NCI-H2081 treated with DMSO at 0.1 percent for 48 hours (cell line): ENCODE measurements at places on chromosomes 2 and 18.

GRCh38 chr18:30358555-30358954, 684.0 kb downstream of the DSC3 start:
- DNase-seq = no peak

DNA sequence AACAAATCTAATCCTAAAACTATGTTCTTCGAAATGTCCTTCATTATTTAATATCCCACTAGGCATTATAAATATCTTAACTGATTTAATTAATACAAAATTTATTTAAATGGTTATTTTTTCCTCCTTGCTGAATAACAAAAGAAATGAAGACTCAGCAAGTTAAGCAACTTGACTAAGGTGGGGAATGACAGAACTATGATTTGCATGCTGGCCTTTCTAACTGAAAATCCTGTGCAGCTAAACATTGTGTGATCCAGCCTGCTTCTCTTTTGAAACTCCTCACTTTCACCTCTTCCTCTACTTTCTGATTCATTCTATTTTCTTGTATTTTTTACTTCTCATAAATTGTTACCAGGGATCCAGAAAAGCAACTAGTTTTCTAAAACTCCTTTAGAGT, 132.0 kb downstream of the CALCRL start:
- no peak for DNase-seq

- DNase-seq = no peak
Measured at GRCh38 chr2:60275958-60276357, 277.5 kb downstream of the BCL11A start.

- no peak for DNase-seq
Measured at GRCh38 chr18:396251-396555, 104.3 kb downstream of the COLEC12 start.

DNA sequence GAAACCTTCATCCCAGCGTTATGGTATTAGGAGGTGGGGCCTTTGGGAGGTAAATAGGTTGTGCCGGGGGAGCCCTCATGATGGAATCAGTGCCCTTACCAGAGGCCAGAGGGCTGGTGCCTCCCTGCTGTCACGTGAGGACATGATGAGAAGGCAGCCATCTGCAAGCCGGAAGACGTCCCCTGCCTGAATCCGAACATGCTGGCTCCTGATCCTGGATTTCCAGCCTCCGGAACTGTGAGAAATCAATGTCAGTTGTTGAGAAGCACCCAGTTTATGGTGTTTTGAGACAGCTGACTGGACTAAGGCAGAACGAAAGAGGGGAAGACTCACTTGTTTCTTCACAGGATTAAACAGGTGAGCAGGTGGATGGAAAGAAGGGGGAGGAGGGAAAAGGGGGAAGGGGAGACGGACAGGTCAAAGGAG, 13.0 kb upstream of the KLF11 start:
- DNase-seq = no peak

GRCh38 chr2:6181926-6182325, 489.7 kb downstream of the SOX11 start:
- no peak for DNase-seq

DNA sequence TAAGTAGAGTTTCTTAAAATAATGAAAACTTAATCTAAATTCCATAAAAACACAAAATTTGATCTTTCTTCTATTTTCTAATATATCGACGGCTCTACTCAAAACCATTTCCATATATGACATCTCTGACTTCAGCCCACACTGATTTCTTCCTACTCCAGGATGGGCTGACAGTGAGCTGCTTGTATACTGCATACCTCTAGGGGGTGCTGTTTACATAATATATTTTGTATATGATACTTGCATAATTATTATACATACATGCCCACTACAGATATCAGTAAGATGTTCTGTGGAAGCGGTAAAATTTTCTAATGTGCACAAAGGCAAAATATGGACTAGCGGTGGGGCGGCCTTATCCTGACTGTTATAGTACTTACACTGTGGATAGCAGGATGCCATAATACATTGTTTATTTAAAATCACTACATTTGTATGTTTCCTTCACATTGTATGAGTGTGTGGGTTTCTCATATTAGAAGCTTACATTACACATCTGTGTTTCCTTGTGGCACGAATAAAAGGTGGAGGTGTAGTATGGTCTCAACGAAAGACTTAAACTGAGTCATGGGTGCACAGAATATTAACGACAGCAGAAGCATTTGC, 66.1 kb upstream of the NXPH2 start:
- no peak for DNase-seq

DNA sequence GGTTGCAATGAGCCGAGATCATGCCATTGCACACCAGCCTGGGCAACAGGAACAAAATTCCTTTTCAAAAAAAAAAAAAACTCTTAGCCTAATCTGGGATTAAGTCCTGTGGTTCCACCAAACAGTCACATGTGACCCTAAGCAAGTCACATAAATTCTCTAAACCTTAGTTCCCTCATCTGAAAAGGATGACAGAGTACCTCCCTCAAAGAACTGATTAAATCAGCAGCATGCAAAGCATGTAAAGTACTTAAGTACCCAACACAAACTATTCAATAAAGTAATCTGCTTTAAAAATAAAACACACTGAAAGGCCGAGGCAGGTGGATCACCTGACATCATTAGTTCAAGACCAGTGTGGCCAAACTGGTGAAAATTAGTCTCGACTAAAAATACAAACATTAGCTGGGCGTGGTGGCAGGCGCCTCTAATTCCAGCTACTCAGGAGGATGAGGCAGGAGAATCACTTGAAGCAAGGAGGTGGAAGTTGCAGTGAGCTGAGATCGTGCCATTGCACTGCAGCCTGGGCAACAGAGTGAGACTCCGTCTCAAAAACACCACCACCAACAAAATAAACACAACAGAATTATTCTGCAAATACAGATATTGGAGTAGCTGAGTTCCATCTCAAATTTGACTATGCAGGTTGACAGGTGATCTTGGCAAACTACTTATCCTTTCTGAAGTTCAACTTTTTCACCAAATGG, 7.0 kb downstream of the USP34 start:
- DNase-seq = no peak

GRCh38 chr2:15726321-15727057, 134.8 kb downstream of the DDX1 start:
- no peak for DNase-seq

GRCh38 chr18:49725809-49726674, 87.3 kb downstream of the ACAA2 start:
- DNase-seq = no peak

GRCh38 chr2:240134466-240134865, 1.6 kb downstream of the COPS9 start:
- no peak for DNase-seq
